Brain (organoid and tissue), 16 donors: ENCODE measurements at places on chromosomes 4 and X.

DNA sequence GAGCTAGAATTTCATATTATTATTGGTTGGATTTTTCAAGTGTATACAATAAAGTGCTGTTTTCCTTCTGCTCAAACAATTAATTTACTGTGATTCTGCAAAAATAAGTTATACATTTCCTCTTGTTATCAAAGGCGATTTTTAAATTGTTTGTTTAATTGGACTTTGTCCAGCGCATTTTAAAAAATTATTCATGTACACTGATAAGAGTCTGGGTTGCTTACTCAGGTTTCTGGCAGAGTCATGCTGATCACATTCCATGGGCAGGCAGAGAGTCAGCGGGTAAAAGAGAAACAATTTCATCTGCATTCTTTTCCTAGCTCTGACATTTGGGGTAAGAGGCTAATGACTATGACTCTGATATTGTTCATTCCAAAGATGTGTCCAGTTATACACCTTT is 8.9 kb downstream of the FAT4 start:
- DNase-seq, result no peak

DNA sequence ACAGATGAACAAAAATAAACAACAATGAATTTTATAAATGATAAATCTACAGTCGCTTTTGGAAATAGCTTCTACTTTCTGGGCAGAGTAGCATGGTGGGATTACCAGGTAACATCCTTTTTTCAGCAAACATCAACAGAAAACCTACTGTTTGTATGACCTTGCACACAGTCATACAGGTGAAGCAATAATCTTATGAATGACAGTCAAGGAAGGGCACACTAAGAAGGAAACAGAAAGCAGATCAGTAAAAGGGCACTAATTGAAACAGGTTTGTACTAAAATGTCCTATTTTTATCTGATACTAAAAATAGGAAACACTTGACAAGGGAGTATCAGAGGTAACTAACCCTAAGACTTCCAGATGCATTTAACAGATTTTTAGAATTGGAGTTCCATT is 108.9 kb downstream of the DLG3 start:
- no peak for DNase-seq

DNA sequence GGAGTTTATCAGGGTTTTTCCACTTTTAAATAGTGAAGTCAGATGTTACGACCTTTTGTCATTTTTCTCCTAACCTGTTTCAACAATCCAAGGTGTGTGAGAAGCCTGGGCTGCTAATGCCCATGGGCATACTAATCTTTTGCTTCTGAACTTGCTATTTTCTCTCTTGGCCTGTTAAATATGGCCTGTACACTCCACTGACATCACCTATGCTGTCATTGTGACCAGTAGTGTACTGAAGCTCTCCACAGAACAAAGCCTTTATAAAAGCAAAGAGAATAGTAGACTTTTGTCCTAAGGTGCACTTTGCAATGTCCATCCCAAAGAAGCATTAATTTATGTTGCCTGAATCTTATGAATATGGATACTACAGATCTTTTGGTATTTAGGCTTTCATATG is 1490.5 kb downstream of the STIM2 start:
- DNase-seq, result no peak

DNA sequence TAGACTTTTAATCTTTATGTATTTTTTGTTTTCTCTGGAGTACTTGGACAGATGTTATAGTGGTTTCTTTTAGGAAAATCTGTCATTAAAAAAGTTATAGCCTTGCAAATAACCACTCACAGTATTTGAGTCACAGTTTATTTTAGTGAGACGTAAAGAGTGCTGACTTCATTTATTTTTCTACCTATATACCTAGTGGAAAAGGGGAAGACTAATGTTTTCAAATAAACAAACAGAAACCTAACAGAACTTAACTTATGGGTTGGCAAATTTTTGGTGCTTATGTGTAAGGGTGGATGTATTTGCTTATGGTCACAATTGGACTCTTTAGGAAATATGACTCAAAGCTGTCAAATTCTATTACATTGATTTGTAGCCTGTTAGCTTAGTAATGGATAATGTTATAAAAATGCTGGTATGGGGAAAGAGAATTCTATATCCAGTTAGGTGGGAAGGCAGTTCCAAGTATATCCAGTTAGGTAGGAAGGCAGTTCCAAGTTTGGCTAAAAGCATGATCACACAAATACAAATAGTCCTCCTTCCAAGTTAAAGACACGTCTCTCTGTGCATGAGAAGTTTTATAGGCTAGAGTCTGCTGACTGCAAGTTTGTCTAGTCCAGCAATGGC is 61.9 kb downstream of the SLC9A6 start:
- no peak for DNase-seq

- DNase-seq, result no peak
Measured at GRCh38 chr4:34158878-34159277, 2085.4 kb downstream of the ARAP2 start.

DNA sequence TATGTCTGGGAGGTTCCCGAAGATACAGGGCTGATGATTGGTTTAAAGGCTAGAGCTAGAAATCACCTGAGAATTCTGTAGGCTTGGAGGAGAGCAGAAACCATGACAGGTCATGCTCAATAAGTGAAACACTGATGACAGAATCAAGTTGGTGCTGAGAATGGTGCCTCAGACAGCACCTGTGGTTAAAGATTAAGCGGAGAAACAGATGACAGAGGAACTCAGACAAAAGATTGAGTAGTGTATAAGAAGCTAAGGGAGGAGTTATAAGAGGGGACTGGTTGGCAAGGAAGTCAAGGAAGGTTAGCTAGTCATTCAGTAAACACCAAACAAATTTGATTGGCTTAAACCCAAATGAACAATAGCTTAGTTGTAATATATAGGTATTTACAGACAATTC is 385.4 kb upstream of the CNKSR2 start:
- DNase-seq, result no peak

DNA sequence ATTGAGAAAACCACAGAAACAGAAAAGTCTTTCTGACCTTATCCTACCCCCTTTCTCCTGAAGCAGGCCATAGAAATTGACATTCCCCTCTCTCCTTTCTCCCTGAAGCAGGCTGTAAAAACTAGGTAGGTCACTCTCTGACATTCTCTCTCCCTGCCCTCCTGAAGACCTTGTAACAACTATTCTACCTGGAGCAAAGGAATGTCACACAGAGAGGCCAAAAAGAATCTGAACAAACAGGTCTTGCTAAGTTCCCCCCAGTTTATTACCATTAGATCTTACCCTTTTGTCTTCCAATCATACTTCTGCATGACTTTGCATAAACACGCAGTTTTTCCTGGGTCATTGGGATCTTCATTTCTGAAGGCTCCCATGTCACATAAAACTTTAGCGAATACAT is 198.3 kb upstream of the GYPA start:
- DNase-seq, result no peak

GRCh38 chr4:1310796-1311631 is 21.3 kb downstream of the MAEA start:
- DNase-seq, result no peak

DNA sequence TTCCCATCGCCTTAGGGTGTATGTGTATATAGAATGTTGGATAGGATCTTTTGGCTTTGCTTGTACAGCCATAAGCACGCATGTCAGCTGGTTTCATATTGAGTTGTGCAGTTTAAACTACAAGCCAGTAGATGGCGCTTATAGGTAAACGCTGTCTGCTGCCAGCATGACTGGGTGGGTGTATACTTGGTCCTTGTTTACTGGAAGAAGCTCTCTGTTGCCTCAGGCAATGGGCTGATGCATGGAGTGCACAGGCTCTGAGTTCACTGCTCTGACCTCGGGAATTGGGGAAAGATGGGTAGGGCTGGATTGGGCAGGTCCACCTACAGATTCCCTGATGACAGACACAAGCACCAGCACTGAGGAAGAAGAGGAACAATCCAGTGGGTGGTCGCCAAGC is 831.5 kb downstream of the STIM2 start:
- no peak for DNase-seq

GRCh38 chr4:119729835-119730670 is 101.4 kb upstream of the PDE5A start:
- DNase-seq, result no peak
